ENCODE measurements at places on chromosomes 5 and 9.

DNA sequence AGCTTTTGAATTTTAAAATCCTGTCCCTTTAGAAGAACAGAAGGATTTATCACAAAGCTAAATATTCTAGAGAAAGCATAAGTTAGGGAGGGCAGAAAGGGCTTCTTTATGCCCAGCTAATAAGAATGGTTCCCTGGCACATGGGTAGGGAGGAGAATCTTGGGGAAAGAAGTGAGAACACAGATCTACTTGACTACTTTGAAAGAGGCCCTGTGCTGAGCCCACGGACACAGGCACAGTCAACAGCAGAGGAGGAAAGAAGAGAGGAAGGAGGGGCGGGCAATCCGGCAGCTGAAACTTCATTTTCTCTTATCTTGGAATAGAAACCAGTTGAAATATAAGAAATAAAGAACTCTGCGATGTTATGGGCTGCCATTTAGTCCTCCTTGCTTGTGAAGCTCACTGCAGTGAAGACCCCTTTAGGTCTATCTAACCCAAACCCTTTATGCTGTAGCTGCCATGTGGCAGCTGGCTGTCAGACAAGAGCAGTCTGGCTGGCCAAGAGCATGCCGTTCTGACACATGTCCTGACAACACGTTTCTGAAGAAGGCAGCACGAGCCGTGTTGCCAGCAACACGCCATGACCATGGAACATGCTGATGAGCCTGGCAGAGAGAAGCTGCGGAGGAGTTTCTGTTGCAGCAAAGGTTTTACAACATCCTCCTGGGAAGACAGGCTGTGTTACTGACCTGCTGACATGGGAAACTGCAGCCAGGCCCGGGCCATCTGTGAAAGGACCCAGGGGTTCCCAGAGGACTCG, 34.2 kb downstream of the ABLIM3 start:
- DNase-seq, result peak; percentile 64

- DNase-seq, result no peak
Observed at GRCh38 chr9:21817176-21817575, 14.7 kb downstream of the MTAP start.

- peak; percentile 60 for DNase-seq
Observed at GRCh38 chr9:97985058-97985861, 2.1 kb downstream of the ANP32B start.

DNA sequence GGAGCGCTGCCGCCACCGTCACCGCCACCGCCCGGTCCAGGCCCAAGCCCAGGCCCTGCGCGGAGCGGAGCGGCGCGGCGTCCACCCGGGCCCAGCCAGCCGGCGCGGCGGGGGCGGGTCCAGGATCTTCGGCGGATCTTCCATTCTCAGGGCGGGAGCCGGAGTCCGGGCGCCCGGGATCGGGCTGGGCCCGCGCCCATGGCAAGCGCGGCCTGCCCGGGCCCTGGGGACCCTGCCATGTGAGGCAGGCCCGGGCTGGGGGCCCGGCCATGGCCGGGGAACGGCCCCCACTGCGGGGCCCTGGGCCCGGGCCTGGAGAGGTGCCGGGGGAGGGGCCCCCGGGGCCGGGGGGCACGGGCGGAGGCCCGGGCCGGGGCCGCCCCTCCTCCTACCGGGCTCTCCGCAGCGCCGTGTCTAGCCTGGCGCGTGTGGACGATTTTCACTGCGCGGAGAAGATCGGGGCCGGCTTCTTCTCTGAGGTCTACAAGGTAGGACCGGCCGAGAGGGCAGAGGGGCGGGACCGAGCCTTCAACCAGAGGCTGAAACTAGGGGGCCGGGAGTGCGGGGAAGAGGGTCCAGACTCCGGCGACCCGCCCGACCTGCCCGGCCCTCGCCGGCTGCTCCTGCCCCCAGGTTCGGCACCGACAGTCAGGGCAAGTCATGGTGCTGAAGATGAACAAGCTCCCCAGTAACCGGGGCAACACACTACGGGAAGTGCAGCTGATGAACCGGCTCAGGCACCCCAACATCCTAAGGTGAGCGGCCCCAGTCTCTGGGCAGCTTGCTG, 482 bp downstream of the TESK1 start:
- DNase-seq, result peak; percentile 60

- DNase-seq, result no peak
Observed at GRCh38 chr9:37486256-37486615, 488 bp downstream of the POLR1E start.

DNA sequence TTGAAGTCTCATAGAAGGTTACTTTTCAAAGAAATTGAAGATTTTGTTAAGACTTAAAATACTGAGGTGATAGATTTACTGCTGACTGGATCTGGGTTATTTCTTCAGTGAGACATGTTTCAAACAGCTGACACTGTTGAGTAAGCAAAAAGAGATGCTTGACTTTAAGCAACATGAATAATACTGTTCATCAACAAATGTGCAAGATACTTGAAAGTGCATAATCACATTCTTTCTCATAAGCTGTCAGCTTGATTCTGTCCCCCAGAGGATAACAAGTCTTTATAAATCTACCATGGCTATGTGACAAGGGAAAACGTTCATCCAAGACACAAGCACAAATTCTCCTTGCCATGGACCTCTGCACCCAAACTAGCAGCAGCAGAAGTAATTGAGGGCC, 260.1 kb upstream of the CDH18 start:
- no peak for DNase-seq

DNA sequence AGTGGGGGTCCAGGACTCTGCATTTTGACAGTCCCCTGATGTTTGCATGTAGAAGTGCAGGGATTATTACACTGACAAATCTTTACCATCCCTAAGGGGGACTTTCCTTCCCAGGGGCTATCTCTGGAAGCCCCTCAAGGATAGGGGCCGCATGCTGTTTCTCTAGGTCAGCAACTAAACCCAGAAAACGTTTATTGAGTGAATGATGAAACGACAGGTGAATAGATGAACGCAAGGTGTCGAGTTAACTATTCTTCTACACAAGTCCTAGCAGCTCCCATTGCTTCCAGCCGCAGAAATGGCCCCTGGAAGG, 281 bp upstream of the HSD17B4 start:
- DNase-seq, result no peak
